Colonic mucosa (tissue), 4 donors: ENCODE measurements at places on chromosomes 11 and 22. TPM values are rescaled to one million over a fixed set of nuclear protein-coding genes. Genes with fewer than 3 reads are reported as not detected.

GRCh38 chr11:788953-789940 is 643 bp downstream of the CEND1 start:
- H3K4me1 ChIP-seq = no peaks in the 10 kb centered on the region
- H3K27me3 ChIP-seq = peaks cover 14% of the 10 kb centered on the region
- no peak overlapping the region for H3K4me3 ChIP-seq
- H3K27ac ChIP-seq = no peak overlapping the region

- H3K27ac ChIP-seq = no peak overlapping the region
- H3K4me1 ChIP-seq = no peaks in the 10 kb centered on the region
- H3K36me3 ChIP-seq = no peaks in the 10 kb centered on the region
- no peak for DNase-seq
- no peak overlapping the region for H3K4me3 ChIP-seq
These were observed 101.5 kb downstream of the ZNF280B start for GRCh38 chr22:22407061-22407460.

GRCh38 chr22:22386602-22387385 is 121.7 kb downstream of the ZNF280B start:
- H3K27me3 ChIP-seq = no peaks in the 10 kb centered on the region
- no peaks in the 10 kb centered on the region for H3K4me1 ChIP-seq
- no peaks in the 10 kb centered on the region for H3K36me3 ChIP-seq
- DNase-seq = no peak
- H3K4me3 ChIP-seq = no peak overlapping the region

DNA sequence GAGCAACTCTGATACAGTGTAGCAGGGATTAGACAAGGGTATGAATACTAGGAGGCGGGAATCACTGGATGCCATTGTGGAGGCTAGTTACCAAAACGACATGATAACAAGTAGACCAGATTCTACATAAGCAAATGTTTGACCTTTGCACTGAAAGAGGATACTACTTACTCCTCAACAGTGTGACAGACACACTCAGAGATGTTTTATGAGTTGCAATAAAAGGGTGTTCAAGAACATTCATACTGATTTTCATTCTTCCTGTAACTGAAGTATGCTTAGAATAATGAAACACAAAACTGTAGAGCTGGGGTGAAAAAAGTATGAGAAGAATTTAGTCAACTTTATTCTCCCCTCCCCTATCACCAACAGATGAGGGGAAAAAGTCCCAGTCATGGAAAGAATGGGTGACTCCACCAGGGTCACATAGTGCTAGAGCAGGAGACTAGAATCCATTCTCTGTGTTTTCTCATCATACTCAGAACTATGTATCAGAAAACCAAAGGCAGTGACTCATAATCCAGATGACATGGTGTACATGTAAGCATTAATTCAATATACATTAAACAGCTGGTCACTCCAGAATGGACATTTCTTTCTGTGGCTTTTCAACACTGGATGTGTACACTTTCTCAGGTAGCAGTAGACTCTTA is 32.8 kb downstream of the ARHGAP20 start:
- no peaks in the 10 kb centered on the region for H3K4me1 ChIP-seq
- DNase-seq = no peak
- no peaks in the 10 kb centered on the region for H3K27me3 ChIP-seq
- H3K27ac ChIP-seq = no peak overlapping the region
- no peak overlapping the region for H3K4me3 ChIP-seq
- no peaks in the 10 kb centered on the region for H3K36me3 ChIP-seq

DNA sequence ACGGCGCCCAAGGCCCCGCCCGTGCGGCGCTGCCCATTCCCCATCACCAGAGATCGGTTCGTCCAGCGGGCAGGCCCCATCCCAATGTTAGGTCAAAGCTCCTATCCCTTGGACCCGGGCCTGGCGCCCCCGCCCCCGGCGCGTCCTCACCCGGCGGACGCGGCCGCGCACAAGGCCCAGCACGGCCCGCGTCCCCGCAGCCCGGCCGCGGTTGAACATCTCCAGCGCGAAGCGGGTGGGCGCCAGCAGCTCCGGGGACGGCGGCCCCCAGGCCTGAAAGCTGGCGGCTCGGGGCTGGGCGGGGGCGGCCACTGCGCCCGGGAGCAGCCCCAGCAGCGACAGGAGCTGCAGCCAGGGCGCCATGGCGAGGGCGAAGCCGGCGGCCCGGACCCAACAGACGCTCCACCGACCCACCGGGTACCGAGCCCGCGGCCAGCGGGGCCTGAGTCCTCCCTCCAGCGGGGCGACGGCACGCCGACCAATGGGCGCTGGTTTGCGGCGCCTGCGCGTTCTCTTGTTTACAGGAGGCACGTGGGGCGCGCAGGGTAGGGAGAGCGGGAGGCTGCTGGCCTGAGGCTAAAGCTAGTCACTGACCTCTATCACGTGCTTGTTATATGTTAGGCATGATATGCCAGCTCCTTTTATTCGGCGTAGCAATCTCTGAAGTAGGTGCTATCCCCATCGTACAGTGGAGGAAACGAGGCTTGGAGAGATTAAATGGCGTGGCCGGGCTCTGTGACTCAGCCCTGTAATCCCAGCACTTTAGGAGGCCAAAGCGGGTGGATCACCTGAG is at the start of gene CTSF:
Gene CTSF, minus strand, starts transcription at position 483 of the 793 bp plus-strand sequence. Its CDS starts 120 bp downstream, at position 363.
- no peak within 1 kb of the TSS for H3K27ac ChIP-seq
- no peaks in the 10 kb centered on the region for H3K36me3 ChIP-seq
- H3K4me1 ChIP-seq = no peaks in the 10 kb centered on the region

- H3K27ac ChIP-seq = no peak overlapping the region
- no peaks in the 10 kb centered on the region for H3K4me1 ChIP-seq
- H3K4me3 ChIP-seq = no peak overlapping the region
- no peaks in the 10 kb centered on the region for H3K27me3 ChIP-seq
- no peaks in the 10 kb centered on the region for H3K36me3 ChIP-seq
- DNase-seq = no peak
These were observed 43.2 kb downstream of the SLCO2B1 start for GRCh38 chr11:75194147-75194546.

DNA sequence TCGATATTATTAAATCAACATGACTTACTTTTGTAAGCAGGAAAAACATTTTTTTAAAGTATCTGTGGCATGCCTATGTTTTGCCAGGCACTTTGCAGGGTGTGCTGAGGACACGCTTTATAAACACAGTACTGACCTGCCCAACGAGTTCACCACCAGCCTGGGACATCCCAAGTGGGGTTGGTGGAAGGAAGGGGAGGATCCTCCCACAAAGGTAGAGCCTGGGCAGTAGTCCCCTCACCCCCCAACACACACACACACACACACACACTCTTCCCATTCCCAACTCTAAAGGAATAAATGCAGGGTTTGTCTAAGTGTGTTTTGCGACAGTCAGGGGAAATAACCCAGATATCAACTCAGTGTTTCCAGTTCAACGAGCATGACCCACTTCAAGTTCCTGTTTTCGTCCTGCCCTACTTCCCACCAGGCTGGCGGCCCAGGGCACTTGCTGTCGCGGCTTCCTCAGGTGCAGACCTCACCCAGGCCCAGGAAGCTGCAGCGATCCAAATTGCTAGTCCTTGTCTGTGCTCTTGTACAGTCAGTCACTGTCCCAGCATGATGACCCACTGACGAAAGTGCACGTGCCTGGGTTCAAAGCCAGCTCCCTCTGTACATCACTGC is 3.1 kb downstream of the CERK start:
- H3K4me3 ChIP-seq = no peak overlapping the region
- no peaks in the 10 kb centered on the region for H3K27me3 ChIP-seq
- peaks cover 49% of the 10 kb centered on the region for H3K4me1 ChIP-seq
- no peaks in the 10 kb centered on the region for H3K36me3 ChIP-seq

DNA sequence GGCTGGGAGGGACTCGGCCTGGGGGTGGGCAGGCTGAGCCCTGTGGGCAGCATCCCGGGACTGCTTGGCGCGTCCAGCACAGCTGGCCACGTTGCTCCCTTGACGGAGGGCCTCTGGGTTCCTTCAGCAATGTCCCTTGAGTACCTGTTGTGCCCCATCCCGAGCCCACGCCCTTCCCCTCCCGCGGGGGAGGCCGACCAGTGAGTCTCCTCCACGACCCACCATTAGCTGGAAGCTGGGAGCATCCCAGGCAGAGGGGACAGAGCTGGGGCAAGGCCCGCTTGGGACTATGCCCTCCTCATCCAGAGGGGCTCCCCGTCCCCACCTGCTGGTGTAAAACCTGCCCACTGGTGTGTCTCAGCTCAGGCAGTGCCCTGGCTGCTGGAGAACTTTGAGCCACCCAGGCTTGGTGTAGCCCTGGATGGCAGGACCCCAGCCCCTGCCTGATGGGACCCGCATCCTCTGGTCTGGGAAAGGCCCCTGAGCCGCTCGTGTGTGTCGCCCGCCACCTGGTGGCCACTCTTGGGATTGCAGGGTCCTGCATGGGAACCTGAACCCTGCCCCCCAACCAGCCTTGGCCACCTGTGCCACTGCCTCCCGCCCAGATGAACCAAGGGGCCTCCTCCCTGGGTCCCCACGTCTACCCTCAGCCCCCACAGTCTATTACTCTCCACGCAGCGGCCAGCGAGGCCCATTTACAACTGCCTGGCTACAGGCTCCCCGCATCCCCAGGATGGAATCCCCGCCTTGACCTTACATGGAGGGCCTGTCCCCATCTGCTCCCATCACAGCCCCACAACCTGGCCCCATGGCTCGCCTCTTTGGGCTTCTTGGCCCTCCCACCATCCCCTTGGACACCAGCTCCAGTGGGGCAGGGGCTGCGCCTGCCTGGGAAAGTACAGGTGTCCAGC is 16.6 kb upstream of the ARHGAP8 start:
- H3K4me1 ChIP-seq = peaks cover 5% of the 10 kb centered on the region
- no peak overlapping the region for H3K27ac ChIP-seq
- no peaks in the 10 kb centered on the region for H3K36me3 ChIP-seq
- peak; percentile 89 for DNase-seq
- H3K27me3 ChIP-seq = no peaks in the 10 kb centered on the region

DNA sequence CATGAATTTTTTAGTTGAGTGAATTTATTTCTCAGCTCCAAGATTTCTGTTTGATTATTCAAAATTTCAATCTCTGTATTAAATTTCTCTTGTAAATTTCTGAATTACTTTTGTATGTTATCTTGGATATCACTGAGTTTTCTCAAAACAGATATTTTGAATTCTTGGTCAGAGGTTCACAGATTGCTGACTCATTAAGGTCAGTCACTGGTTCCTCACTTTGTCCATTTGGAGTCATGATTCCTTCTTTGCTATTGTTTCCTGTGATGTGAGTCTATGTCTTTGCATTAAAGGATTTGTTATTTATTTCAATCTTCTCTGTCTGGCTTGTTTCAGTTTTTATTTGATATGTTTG is 10.2 kb upstream of the IL17RA start:
- no peak for DNase-seq
- H3K36me3 ChIP-seq = no peaks in the 10 kb centered on the region
- H3K27me3 ChIP-seq = no peaks in the 10 kb centered on the region

DNA sequence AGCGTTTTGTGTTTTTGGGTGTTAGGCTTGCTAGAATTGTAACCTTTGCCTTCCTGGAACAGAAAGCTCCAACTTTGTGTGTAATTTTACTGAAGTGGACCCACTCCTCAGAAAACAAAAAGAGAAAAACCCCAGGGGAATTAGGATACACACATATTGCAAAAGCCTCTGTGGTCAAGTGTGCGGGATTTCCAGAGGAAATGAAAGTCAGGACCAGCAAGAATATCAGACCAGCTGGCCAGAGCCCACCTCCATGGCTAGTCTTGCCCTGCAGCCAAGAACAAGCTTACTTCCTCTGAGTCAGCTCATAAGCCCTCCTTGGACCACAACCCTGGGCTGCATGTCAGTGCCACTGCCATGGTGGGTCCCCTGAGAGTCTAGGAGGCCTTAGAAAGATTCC is 37.0 kb upstream of the FTH1 start:
- H3K36me3 ChIP-seq = no peaks in the 10 kb centered on the region
- H3K27ac ChIP-seq = no peak overlapping the region
- no peak overlapping the region for H3K4me3 ChIP-seq
- no peak for DNase-seq
- no peaks in the 10 kb centered on the region for H3K27me3 ChIP-seq

MGAT3 gene
- 8.9 TPM for total RNA-seq

TPP1 gene
- 83.4 TPM for total RNA-seq

WNT7B gene
- total RNA-seq = not detected

PLEKHA7 gene
- 65.9 TPM for total RNA-seq

FREY1 gene
- not detected for total RNA-seq
